ENCODE measurements at places on chromosomes 1 and 21. TPM values are rescaled to one million over a fixed set of nuclear protein-coding genes. Genes with fewer than 3 reads are reported as not detected.

MED8 gene
- 78.3 TPM for polyA plus RNA-seq

TTC24 gene
- not detected for polyA plus RNA-seq

VSIG8 gene
- polyA plus RNA-seq = not detected

RIPPLY3 gene
- polyA plus RNA-seq = not detected

DMRTA2 gene
- polyA plus RNA-seq = not detected

KCND3 gene
- polyA plus RNA-seq = 0.08 TPM

ABCA4 gene
- 0.25 TPM for polyA plus RNA-seq

RSPO1 gene
- not detected for polyA plus RNA-seq

SLC9C2 gene
- not detected for polyA plus RNA-seq

CFHR1 gene
- polyA plus RNA-seq = 0.74 TPM

CENPF gene
- 29.1 TPM for polyA plus RNA-seq

TCHH gene
- 0.08 TPM for polyA plus RNA-seq

FMO2 gene
- polyA plus RNA-seq = not detected

SLC44A5 gene
- not detected for polyA plus RNA-seq

IFT25 gene
- 65.2 TPM for polyA plus RNA-seq

ATP5PB gene
- polyA plus RNA-seq = 295 TPM

LINGO4 gene
- polyA plus RNA-seq = not detected

CDK11B gene
- polyA plus RNA-seq = 19.1 TPM

MYOG gene
- not detected for polyA plus RNA-seq

OR2T29 gene
- not detected for polyA plus RNA-seq

PTGFR gene
- 7.8 TPM for polyA plus RNA-seq

Data from GM23248 (cell line).